Epithelial cell of proximal tubule (primary cell): ENCODE measurements at places on chromosomes 7 and 10. TPM values are rescaled to one million over a fixed set of nuclear protein-coding genes. Genes with fewer than 3 reads are reported as not detected.

DNA sequence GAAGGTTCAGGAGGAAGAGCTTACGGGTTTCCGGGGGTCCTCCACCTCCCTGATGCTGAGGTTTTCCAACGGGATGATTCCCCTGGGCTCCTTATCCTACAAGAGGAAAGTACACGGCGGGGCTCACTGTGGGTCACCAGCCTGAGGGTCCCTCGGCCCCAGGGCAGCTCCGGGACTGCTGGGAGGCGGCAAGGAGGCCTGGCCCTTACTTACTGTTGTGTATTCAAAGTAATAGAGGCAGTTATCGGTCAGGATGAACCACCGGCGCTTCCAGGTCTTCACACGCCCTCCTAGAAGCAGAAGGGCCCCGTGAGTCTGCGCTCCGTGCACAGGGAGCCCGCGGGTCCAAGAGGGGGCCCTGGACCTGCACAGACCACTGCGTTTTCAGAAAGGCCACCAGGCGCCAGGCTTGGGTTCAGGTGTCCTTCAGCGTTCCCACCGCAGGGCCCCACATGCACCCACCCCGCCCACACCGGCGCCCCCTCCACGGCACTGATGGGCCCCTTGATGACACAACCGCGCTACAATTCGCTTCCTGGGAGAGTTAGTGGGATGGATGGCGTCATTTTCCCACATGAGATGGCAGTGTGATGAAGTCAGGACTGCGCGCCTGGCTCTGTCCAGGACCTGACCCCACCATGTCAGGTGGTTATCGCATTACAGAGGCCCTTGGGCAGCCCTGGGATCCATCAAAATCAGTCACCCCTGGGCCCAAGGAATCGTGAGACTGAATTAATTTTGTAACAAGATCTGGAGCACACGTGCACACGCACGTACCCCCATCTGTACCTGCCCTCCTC is 106.7 kb downstream of the CYTH3 start:
- DNase-seq: no peak

DNA sequence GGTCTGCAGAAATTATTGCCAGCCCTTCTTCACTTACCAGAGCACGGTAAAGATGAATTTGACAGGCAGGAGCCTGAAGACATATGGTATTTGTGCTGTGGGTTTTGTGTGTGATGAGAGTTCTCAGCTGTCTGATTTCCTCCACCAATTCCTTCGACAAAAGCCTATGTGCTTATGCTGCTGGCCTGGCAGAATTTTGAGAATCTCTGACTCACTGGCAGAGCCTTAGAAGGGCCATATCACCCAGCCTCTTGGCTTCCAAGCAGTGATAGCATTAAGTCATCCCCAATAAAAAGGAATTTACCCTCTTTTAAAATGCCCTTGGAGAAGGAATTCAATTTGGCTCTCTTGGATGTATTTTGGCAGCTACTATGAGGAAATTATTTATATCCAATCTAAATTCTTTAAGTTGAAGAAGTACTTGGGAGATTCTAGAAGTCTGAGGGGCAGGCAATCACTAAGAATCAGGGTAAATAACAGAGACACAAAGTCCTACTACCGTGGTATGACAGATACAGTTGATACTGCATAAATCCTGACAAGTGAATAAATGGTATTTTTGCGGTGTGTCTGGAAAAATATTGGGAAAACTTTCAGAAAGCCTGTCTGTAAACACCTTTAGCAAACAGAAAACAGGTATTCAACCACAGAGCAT is 68.6 kb upstream of the EFCAB10 start:
- DNase-seq: no peak

DNA sequence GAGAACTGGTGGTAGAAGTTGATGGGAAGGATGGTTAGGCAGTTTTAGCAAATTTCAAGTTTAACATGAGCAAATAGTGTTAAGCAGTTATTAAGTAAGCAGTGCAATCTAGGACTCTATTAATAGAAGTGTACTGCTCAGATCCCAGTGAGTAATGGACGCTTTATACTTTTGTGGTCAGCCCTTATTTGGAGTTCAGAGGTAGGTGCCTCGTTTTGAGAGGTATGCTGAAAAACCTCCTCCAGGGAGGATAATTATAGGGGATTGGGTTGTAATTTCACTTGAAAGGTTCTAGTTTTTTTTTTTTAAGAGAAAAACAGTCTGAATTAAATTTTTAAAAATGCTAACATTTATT is 33.5 kb upstream of the CCDC7 start:
- DNase-seq: no peak

HOXA1 gene
- total RNA-seq: 5.7 and 7.1 TPM in 2 replicates
